ENCODE measurements at places on chromosomes 2 and 18.

- no peak for DNase-seq
Observed at GRCh38 chr2:191404568-191404991, 159.4 kb downstream of the MYO1B start.

DNA sequence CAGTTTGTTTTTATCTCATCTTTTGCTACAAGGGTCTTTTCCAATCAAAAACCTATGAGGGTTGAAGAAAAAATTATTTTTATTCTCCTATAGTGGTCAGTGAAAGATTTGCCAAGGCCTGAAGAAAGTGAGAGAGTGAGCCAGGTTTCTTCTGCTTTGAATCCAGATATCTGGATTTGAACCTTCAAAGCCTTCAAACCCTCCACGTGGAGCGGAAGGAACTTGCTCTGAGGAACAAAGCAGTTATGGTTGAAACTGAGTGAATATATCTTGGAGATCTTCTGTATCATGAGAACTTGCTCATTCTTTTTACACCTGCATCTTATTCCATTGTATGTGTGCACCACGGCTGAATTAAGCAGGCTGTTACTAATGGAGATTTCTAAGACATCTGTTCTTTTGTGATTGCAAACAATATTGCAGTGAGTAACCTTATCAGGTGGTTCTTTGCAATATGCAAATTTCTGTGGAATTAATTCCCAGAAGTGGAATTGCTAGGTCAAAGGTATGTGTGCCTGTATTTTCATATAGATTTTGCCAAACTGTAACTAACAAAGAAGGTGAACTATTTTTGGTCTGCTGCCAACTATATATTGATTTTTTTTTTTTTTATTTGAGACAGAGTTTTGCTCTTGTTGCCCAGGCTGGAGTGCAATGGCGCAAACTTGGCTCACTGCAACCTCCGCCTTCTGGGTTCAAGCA is 147.9 kb downstream of the B3GNT2 start:
- no peak for DNase-seq

DNA sequence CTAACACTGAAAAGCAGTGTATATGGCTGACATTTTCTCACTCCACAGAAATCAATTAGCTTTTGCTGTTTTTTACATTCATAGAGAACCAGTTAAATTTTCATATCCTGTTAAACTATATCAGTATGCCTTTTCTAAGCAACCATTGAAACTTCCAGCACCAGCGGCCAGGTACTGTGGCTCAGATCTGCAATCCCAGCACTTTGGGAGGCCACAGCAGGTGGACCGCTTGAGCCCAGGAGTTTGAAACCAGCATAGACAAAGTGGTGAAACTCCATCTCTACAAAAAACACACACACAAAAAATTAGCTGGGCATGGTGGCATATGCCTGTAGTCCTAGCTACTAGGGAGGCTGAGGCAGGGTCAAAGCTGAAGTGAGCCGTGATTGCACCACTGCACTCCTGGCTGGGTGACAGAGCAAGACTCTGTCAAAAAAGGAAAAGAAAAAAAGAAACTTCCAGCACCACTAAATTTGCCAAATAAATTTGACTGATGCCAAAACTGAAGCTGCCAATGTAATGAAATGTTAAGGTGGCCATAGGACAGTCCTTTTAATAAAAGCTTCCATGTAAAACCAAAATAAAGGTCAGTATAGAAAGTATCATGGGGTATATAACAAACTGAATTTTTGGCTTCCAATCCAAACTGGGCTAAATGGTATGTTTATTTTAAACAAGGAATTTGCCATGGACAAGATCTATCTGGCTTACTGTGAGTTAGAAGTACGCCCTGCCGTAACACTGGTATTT is 3.5 kb downstream of the SFT2D3 start:
- no peak for DNase-seq

- no peak for DNase-seq
Observed at GRCh38 chr2:239131521-239131920, 269.3 kb downstream of the HDAC4 start.

DNA sequence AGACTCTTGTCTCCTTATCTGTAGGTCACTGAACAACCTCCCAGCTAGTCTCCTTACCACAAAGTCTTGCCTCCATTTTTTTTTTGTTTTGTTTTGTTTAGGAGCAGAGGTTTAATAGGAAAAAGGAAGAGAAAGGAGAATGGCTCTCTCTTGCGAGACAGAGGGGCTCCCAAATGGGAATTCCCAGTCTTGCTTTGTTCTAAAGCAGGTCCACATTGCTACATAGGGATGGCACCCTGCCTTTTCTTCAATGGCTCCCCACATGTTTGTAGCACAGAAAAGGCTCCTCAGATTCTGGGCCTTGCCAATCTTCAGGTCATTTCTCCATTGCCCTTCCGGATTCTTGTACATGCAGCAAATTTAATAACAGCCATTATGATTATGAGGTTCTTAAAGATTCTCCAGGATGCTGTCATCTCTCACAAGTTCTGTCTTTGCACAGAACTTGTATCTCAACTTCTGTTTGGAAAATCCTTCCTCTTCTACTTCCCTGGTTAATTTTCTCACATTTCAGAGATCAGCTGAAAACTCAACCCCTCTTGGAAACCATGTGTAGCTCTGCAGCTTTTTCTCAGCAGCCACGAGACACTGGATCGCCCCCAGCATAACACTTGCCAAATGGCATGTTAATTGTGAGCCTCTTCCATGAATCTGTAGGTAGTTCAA is 23.6 kb downstream of the IL1F10 start:
- DNase-seq = no peak

GRCh38 chr18:22844628-22845027 is 88.5 kb upstream of the RBBP8 start:
- DNase-seq = no peak

DNA sequence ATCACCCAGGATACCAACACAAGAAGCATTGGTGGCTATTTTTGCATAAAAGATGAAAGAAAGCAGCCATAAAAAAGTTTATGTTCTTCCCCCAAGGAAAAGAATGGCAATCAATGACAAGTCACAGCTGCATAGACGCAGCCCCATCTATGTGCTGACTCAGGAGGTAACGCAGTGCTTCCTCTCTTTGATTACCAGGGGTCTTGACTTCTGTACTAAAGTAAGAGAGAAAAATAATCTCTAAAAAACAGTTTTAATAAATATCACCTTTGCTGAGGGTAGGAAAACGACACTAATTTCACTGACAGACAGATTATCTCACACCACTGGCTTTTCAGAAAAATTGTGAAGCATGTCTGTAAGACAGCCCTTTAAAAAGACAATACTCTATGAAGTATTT is 33.9 kb upstream of the EVA1A start:
- no peak for DNase-seq

DNA sequence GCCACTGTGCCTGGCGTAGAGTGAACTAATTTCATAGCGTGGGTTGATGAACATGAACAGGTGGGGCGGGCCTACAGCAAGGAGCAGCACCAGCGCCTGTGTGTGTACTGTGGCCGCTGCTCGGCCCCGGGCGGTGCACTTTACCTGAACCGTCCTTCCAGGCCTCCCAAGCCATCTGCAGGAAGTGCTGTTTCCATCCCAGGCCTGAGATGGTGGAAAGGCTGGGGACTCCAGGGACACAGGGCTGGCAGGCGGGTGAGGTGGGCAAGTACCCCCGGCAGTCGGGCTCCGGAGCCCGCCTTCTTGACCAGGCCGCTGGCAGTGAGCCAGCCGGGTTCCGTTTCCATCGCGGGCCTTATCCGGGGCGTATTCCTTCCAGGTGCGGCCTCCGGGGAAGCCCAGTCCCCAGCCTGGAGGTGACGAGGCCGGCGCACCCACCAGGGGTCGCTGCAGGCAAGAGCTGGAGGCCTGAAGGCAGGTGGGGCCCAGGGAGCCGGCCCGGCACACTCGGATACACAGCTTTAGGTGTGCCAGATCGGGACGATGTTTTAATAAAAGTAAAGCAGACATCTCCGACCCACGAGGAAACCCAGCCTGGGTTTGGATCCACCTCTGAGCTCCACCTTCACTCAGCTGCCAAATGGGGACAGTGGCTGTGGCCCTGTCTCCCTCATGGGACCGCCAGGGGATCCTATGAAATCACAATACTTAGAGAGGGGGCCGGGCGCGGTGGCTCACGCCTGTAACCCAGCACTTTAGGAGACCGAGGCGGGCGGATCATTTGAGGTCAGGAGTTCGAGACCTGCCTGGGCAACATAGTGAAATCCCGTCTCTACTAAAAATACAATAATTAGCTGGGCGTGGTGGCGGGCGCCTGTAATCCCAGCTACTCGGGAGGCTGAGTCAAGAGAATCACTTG is 22.7 kb upstream of the PDIA6 start:
- DNase-seq = no peak

- peak; percentile 27 for DNase-seq
Observed at GRCh38 chr18:59402432-59403090, 43.5 kb upstream of the LMAN1 start.

GRCh38 chr2:46098621-46099062 is 198.6 kb upstream of the EPAS1 start:
- DNase-seq = no peak

- DNase-seq = no peak
Observed at GRCh38 chr2:97785818-97786217, 72.4 kb downstream of the ZAP70 start.

DNA sequence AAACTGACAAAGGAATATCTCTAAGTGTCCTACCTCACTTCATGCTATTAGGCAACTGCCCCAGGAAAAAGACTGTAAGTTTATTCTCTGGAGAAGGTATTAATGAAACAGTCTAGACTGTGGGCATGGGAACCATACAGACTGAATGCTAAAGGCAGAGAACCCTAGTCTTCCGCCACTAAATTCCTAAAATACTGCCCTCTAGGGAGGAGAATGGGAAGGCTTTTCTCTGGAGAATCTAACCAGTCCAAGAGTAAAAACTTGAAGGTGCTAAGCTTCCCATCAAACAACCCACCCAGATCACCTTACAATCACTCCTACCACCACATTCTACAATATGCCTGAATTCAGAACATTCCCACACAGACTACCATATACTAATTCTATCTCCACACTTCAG is 3.4 kb downstream of the SRBD1 start:
- no peak for DNase-seq

- no peak for DNase-seq
Observed at GRCh38 chr2:214774108-214774507, 35.4 kb downstream of the BARD1 start.

DNA sequence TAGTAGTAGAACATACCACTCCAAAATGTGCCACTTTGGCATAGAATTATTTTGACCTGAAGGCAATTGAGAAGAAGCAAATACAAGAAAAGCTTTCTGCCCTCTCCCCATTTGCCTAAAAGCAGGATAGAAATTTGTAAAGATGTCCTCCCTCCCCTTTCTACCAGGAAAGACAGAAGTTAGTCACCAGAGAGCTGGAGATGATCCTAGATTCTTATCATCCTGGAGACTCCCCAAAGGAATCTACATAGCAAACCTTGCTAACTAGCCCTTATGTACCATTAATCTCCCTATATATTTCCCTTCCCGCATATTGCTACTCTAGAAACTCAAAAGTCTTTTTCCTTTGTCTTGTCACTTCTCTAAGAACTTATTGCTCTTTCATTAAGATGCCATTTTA is 12.6 kb upstream of the TMEM37 start:
- no peak for DNase-seq

GRCh38 chr2:140128909-140129308 is 1348.7 kb upstream of the NXPH2 start:
- no peak for DNase-seq

DNA sequence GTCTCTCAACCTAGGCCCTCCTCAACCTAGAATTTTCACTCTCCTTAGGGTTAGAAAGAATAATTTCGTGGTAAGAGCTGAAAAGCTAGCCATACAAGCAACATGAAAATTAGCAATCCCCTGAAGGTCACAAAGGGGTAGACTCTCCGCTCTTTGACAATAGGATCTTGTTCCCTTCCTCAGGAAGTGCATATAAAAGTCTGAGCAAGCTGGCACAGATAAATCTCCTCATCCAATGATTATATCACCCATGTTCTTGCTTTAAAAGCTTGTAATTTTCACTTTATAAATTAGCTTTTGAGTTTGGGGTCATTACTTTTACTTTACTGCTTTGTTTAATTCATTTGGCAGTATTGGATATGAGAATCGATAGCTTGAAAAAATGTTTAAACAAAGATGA is 852.3 kb upstream of the CRIM1 start:
- no peak for DNase-seq

GRCh38 chr18:50320719-50321118 is 33.2 kb upstream of the CXXC1 start:
- DNase-seq = no peak

- DNase-seq = no peak
Observed at GRCh38 chr2:121640380-121641316, 8.6 kb downstream of the CLASP1 start.

DNA sequence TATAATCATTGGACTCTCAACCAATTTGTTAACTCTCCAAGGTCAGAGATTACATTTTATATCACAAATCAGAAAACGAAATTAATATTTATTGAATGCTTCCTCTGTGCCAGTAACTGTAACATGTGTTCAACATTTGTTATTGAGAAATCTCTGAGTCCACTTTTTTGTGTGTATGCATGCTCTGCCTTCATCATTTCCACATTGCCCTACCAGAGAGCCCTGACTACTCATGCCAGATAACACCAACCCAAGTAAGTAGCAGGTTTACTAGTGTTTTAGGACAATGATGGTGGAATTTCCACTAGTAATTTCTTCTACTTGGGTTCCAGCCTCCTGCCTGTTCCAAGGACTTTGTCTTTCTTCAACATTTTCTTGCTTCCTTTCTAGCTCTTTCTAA is 14.2 kb upstream of the FAP start:
- DNase-seq = peak; percentile 39

GRCh38 chr2:224890372-224890771 is 151.9 kb downstream of the DOCK10 start:
- no peak for DNase-seq

DNA sequence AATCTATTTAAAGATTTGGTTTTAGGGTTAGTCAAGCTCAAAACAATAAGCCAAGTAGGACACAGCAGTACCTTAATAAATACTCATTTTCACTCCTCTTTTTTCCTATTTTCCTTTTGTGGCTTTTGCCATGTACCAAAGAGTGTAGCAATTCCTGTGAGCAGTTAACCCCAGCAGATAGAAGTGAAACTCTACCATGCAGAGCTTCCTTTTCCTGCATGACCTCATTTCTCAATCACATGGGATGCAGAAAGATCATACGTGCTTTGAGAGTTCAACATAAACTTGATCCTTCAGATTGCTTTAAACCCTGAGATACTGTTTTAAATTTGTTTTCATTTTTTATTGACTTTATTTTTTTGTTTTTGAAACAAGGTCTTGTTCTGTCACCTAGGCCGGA is 99.1 kb upstream of the ARHGAP15 start:
- no peak for DNase-seq

- DNase-seq = no peak
Observed at GRCh38 chr2:20737505-20737904, 70.6 kb downstream of the GDF7 start.

- no peak for DNase-seq
Observed at GRCh38 chr2:55033076-55033742, 17.0 kb downstream of the RTN4 start.

- DNase-seq = no peak
Observed at GRCh38 chr2:214630402-214631045, 179.0 kb downstream of the BARD1 start.

DNA sequence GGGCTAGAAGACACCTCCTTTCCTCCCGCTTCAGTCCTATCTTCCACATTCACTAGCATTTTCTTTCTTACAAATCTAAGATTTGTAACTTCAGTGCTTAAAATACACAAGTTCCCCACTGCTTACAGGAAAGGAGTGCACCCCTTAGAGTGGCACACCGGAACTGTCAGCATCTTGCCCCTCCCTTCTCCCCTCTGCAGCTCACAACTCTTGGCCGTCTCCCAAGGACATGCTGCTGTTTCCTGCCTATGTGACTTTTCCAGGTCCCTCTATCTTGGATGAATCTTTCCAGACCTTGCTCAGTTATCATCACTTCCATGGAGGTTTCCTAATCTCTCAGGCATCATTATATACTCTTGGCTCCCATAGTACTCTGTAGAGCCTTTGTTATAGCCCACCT is 334.8 kb downstream of the CELF4 start:
- no peak for DNase-seq

Measured in AG09309 (cell line).